NCI-H1436 (cell line): ENCODE measurements at places on chromosomes 2 and 18.

GRCh38 chr18:13545514-13545913 lies 180.8 kb downstream of the FAM210A start:
- DNase-seq = no peak

DNA sequence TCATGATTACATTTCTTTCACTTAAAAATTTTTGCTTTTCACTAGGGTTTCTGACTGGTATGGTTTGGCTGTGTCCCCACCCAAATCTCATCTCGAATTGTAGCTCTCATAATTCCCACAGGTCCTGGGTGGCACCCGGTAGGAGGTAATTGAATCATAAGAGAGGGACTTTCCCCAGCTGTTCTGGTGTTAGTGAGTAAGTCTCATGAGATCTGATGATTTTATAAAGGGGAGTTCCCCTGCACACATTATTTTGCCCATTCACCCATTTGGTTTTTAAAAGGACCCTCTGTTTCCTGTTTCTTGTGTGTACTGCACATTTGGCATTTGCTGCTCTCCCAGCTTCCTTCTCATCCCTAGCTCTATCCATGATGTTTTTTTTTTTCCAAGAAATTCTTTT lies 27.8 kb upstream of the NETO1 start:
- DNase-seq = no peak

GRCh38 chr2:231037202-231037730 lies at the start of gene C2orf72:
TSS of gene C2orf72 (plus strand) at chr2:231037523. CDS start at chr2:231037566, 43 bp downstream.
- no peak for DNase-seq

- no peak for DNase-seq
Observed at GRCh38 chr18:40208958-40209357, 1746.1 kb upstream of the PIK3C3 start.

DNA sequence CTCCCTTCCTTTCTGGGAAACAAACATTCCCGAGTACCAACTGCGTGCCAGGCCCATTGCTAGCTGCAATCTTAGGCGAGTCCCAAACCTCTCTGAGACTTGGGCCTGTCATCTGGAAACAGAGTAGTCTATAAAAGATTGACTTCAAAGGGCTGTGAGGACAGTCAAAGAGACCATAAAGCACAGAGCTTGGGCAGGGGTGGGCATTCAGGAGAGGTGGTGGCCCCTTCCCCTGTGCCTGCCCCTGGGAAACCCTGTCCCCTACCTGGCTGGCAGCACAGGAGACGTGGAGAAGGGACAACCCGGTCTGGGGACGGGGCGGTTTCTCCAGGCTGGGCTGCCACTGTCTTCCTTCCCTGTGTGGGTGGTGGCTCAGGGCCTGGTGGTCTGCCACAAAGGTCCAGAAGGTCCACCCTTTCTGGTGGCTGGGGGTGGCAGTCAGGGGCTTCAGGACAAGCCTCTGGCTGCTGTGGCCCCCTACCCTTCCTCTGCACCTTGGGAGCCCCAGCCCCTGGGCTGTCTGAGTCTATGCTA lies 33.9 kb upstream of the FOSL2 start:
- DNase-seq = no peak
